Activated naive CD4-positive, alpha-beta T cell (primary cell): ENCODE measurements at places on chromosomes 1 and 21.

DNA sequence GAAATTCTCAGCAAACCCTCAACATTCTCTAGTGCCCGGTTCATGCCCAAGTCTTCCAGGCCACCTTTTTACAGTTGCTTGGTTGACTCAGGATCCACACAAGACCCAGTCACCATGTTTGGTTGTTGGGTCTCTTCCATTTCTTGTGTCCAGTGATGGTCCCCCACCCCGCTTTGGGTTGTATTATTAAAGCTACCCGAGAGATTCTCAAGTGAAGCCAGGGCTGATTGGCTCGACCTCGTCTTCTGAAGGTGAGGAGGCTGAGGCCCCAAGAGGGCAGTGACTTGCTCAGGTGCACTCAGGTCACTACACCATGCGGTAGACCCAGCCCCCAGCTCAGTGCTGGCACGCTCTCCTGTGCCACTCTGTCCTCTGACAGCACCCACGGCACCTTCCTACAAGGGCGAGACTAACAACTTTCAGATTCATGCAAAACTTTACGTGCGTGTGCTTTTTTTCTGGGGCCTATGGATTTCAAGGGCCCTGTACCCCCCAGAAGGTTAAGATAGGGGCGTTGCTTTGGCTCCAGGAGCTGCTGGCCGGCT, 50.3 kb downstream of the CAPN9 start:
- DNase-seq, result no peak

- DNase-seq, result no peak
Measured at GRCh38 chr21:40047993-40048730, 180.9 kb downstream of the PCP4 start.

DNA sequence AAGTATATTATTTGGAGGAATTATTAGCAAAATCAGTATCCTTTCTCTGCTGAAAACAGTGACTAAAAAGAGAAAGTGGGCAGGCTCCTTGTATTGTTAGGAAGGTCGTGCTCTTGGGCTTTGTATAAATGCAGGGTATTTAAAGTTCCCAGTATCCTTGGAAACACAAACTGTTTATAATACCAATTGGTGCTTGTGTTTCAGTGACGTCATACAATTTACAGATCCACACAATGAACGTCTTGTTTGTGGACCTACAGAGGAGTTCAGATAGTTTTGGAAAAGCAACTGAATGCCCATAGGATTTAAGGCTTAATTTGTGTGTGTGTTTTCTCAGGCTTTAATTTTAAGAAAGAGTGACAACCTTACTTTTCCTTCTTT, 168.2 kb downstream of the RASAL2 start:
- no peak for DNase-seq

- no peak for DNase-seq
Measured at GRCh38 chr1:211520641-211521040, 28.7 kb upstream of the RD3 start.

DNA sequence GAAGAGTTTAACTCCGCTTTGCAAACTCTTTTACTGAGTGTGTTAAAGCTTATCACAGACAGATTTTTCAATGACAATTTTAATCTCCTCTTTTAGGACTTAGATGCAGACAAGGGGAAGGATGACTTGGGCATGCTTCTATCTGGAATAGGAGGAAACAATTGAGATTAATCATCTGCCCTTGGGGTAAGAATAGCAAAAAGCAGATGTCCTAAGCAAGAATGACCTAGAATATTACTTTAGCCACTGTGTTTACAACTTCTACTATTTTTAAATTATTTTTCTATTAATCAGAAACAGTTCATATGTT, 569.0 kb upstream of the ADGRL2 start:
- no peak for DNase-seq

DNA sequence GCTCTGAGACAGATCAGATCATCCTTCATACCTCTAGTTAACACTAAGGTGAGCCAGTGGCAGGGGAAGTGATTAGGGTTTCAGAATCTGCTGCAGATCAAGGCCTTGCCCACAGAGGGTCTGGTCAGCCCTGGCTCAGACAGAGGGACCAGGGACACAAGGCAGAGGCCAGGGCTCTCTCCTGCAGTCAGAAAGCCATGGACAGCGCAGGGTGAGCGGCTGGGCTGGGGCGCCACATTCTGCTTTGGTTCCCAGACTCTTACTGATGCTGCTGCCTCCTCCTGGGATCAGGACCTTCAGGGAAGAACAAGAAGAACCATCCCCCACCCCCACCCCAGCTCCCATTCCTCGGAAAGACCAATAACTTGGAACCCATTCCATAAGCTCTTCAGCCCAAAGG, 43.1 kb downstream of the GPR161 start:
- no peak for DNase-seq

DNA sequence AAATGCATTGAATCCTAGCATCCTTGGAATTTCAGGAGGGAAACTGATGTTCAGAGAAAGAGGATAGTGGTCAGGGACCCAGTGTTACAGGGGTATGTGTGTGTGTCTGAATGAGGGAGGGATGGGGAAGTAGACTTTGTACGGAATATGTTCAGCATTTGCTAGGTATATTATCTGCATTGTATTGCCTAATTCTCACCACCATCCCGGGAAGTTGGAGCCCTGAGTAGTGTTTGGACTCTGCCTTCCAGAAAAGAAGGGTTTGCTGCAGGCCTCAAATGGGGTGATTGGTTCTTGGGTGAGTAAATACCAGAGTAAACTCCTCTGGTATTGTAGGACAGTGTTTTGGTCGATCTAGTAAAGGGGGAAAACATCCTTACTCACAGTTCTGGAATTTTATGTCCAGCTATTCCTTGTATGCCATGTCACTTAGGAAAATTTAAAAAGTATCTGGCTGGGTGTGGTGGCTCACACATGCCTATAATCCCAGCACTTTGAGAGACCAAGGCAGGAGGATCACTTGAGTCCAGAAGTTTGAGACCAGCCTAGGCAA, 7.1 kb upstream of the ZNF496 start:
- DNase-seq, result no peak

DNA sequence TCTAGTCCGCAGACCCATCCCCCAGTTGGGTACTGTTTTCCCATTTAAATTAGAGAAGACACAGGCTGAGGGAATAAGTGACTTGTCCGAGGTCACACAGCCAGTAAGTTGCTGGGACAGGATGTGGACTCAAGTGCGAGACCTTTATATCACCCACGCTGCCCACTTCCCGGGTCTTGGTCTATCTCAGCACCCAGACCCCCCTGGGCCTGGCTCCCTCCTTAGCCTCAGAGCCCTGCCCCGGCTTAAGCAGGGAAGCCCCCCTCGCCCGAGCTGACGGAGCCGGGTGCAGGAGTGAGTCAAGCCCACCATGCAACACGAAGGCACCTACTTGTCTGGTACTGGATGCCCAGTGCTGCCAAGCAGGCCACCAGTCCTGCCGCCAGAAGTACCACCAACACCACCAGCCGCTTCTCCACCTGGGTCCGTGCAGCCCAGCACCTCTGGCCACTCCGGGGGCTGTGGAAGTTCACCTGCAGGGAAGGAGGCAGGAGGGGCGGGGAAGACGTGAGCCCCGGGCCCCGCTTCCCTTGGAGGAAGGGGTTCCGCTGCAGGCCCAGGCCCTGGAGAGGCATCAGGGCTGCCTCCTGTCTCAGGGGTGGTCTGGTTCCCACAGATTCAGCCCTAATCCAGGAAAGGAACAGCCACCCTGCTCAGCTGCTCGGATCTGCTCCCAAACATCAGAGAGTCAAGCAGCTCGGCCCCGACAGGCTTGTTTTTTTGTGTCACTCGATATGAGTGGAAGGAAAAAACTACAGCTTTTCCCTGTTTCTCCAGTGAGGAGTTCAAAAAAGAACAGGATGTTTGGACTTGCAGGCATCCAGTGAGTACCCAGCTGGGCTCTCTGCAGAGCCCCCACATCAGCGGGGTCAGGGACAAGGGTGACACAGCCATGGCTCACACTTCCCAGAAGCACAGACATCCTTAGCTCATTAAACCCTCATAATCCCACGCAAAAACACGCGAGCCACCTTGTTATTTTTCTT, 11.1 kb downstream of the ECE1 start:
- DNase-seq, result no peak

- no peak for DNase-seq
Measured at GRCh38 chr1:216742625-216743024, 19.4 kb upstream of the ESRRG start.

- no peak for DNase-seq
Measured at GRCh38 chr1:95146637-95147036, 29.5 kb downstream of the TLCD4 start.

DNA sequence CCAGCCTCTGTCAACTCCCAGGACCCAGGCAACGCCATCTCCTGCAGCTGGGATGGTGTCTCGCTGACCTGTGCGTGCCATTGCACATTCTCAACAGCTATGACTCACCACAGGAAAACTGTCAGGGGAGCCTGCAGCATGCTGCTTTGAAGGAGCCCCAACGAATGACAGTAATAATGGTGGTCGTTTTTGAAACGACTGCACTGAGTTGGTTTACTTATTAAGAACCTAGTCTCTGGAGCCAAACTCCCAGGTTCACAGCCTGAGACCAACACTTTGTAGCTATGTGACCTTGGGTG, 21.6 kb downstream of the TCEA3 start:
- DNase-seq, result no peak

DNA sequence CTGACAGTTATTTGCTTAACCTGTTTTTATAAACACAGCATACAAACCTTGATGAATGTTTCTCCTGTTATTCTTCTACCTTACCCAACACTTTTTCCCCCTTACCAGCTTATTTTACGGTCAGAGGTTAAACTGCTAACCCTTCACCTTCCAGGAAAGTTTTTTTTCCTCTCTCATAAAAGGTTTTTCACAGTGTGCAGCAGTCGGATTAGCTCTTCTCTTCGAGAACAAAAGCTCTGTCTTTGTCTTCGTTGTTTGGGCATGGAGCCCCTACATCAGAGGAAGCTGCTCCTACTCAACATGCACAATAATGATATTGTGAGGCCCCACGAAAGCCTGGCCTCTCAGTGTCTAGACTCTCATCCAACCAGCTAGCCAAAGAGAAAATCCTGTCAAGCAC, 42.0 kb downstream of the DENND1B start:
- no peak for DNase-seq

- DNase-seq, result no peak
Measured at GRCh38 chr1:100354971-100355394, 2.7 kb downstream of the CDC14A start.

- DNase-seq, result no peak
Measured at GRCh38 chr1:219385787-219386427, 212.2 kb downstream of the LYPLAL1 start.

GRCh38 chr1:104029456-104029970, 279.8 kb downstream of the AMY1C start:
- DNase-seq, result no peak

- no peak for DNase-seq
Measured at GRCh38 chr1:117466761-117467160, 99.5 kb downstream of the MAN1A2 start.

- DNase-seq, result no peak
Measured at GRCh38 chr1:172154551-172154950, 265.9 kb upstream of the C1orf105 start.

GRCh38 chr1:225651376-225651871, 1.5 kb downstream of the ENAH start:
- DNase-seq, result no peak

GRCh38 chr1:220521778-220522177, 6.2 kb upstream of the MARK1 start:
- no peak for DNase-seq

DNA sequence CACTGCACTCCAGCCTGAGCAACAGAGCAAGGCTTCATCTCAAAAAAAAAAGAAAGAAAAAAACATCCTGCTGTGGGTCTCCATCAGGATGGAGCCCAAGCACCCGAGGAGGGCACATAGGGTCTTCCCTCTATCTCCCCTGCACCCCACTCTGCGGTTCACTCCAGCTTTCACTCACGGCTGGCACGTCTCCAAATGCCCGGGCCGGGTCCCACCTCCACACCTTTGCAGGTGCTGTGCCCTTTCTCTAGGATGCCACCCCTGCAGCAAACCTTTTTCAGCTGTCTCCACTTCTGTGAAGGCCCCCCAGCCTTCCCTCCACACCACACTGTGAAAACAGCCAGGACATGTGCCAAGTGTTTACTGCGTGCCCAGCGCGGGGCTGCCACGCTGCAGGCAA, 22.4 kb upstream of the DDOST start:
- no peak for DNase-seq
